Fibroblast of skin of right biceps (primary cell): ENCODE measurements at places on chromosomes 3 and 15.

GRCh38 chr3:119395923-119396358 is 67.5 kb downstream of the TMEM39A start:
- no peak for DNase-seq

DNA sequence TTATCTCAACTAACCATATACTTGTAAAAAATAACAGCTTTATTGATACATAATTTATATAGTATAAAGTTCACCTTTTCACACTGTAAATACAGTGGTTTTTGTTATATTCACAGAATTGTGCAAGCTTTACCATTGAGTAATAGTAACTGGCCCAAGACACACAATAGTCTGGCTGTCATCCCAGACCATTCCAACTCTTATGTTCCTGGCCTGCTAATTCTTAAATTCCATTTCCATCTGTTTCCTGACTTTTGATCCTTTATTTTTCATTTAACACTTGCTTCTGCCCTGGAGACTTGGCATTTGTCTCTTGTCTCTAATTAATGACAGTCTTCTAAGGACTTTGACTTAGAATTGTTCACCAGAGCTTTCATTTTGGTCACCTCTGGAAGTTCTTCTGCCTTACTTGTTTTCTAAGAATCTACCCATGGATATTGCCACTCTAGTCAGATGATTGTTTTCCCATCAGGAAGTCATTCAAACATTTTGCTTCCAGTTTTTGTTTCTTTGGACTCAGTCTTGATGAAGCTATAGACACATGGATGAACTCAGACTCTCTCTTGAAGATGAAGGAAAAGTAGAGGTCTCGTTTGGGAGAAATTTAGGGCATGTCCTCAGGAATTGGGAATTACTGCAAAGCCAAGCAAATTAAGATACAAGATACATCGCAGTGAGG is 27.2 kb upstream of the PLSCR4 start:
- DNase-seq = peak; percentile 91

DNA sequence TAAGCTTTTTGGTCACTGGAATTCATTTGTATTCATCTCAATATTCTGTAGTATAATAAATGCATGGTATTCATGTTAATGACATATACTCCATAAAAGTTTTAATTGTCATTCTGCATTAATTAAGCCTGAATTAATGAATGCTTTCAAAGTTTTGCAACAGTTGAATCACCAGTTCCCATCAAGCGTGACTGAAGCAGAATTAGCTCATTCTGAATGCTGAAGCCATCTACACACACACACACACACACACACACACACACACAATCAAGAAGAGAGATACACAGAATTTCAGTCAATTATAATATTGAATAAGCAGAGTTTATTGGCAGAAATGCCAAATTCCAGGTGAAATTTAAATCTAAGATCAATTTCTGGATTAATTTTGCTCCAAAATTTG is 252.1 kb upstream of the KCNMB2 start:
- no peak for DNase-seq

GRCh38 chr3:131303848-131304247 is 77.7 kb upstream of the NUDT16 start:
- DNase-seq = peak; percentile 28

- DNase-seq = no peak
Measured at GRCh38 chr3:132456136-132456535, 38.8 kb downstream of the DNAJC13 start.

GRCh38 chr15:68252925-68253534 is 23.5 kb upstream of the CLN6 start:
- DNase-seq = peak; percentile 79

DNA sequence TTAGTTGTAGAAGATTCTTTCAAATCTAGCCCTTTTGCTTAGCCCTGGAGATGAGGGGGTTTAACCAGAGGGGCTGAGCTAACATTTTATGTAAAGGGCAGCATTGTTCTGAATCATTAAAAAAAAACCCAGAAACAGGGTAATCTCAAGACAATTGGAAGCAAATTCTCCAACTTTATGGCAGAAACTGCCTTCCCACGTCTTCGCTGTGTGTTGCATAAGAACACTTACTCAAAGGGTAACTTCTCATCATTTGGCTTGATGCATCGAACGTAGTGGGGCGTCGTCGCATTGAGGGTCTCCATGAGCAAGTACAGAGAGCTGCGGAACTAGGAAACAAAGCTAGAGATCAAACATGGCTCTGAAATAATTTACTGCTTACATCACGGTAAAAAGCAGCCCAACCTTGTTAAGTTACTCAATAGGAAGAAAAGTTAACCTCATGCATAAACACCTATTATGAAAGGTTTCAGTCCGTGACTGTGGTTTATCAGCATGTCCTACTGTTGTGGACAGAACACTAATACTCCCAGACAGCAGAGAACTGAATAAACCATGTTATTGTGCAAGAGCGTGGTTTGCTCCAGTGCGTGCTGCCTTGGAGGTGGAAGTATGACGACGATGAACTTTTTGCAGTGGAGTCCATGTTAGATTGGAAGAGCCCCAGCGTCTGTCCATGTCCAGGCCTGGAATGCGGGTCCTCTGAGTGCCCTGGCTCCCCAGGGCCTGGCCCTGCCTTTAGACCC is 48.7 kb downstream of the MYO5C start:
- DNase-seq = peak; percentile 67

DNA sequence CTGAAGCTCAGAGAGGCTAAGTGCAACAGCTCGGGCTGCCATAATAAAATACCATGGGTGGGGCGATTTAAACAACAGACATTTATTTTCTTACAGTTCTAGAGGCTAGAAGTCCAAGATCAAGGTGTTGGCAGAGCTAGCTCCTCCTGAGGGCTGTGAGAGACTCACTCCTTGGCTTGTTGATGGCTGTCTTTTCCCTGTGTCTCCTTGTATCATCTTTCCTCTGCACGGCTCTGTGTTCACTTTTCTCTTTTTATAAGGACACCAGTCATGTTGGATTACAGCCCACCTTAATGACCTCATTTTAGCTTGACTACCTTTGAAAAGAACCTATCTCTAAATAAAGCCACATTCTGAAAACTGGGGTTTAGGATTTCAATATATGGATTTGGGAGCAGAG is 129.7 kb downstream of the RPL22L1 start:
- DNase-seq = no peak

- peak; percentile 59 for DNase-seq
Measured at GRCh38 chr3:33658991-33659848, 58.8 kb downstream of the CLASP2 start.

DNA sequence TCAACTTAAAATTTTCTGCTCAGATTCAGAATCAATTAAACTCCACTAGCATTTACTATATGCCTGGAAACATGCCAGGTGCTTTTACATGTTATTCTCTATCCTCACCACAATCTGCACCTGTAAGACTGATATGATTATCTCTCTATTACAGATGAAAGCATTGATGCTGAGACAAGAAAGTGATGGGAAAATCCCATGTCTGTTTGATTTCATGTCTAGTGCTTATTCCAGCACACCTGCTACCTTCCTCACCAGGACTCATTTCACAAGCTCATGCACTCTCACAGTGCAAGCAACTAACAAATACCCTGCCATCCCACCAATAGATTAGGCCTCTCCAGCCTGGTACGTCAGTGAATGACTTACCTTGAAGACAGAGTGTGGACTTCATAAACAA is 25.0 kb upstream of the BCL6 start:
- no peak for DNase-seq

GRCh38 chr3:22012471-22012870 is 261.5 kb upstream of the ZNF385D start:
- DNase-seq = peak; percentile 20

DNA sequence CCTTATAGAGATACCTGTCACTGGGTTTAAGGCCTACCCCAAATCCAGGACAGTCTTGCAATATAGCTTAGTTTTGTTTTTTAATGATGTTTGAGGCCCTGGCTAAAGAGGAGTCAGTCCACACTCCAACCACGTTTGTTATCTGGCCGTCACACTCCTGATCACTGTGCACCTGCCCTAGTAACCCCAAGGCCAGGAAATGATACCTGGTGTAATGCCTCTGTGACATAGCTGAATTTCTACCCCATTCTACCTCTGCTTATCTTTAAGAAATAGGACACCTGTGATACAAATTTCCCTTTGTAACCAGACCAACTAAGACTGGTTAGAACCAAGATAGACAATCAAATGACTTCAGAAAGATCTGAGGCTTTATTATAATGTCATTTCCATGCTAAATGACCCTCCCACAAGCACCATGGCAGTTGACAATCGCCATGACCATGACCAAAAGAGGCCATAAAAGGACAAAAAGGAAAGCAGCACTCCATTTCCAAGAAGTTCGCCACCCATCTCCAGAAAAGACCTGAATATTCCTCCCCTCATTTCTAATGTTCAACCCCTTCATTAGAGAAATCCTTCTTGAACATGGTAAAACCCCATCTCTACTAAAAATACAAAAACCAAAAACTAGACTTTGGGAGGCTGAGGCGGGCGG is 4.8 kb upstream of the RTP3 start:
- DNase-seq = no peak

- DNase-seq = no peak
Measured at GRCh38 chr3:33887478-33887877, 89.0 kb downstream of the PDCD6IP start.

DNA sequence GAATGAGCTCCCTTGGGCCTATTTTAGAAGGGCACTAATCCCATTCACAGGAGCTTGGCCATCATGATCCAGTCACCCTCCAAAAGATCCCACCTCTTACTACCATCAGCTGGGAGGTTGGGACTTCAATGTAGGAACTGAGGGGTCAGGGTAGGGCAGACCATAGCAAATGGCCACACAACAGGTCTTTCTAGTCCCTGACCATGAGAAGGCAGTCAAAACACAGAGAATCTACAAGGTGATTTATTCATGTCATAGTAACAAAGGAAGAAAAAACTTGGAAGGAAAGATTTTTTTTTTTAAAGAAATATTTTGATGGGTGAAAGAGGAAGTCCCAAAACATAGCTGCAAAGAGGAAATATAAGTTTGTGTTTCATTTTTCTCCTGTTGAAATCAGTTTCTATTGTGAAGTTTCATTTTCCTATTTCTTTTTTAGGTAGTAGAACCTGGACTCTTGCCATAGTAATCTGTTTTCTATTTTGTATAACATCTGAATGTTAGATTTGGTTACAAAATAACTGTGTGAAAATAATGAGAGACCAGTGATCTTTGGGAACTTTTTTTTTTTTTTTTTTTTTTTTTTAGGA is 23.5 kb upstream of the TNFSF10 start:
- no peak for DNase-seq

DNA sequence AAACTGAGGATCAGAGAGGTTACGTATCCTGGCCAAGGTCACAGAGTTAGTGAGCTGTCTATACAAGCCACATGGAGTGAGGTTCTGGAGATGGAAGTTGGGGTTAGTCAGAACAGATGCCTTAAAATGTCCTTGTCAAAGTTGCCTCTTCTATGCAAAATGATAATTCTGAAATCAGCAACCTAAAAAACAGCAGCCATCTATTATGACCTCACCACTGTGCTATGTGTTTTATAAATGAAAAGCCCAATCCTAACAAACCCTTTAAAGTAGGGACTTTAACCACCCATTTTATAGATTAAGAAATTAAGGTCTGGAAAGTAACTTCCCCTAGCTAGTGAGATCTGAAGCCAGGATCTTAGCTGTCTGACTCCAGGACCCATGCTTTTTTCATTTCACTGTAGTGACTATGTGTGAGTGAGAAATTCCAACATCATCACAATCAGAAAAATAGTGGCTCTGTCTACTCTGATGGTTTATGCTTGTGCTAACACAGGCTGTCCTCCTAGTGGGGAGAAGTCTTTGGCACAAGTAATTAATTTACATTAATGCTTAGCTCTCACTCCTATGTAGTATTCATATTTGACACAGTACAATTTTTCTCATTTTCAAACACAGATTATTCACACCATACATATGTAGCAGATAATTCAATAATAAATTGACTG is 143.6 kb downstream of the ANO10 start:
- peak; percentile 2 for DNase-seq

- peak; percentile 17 for DNase-seq
Measured at GRCh38 chr3:124014366-124014942, 22.5 kb upstream of the ROPN1 start.

- DNase-seq = no peak
Measured at GRCh38 chr15:76575679-76576078, 239.1 kb downstream of the ISL2 start.

DNA sequence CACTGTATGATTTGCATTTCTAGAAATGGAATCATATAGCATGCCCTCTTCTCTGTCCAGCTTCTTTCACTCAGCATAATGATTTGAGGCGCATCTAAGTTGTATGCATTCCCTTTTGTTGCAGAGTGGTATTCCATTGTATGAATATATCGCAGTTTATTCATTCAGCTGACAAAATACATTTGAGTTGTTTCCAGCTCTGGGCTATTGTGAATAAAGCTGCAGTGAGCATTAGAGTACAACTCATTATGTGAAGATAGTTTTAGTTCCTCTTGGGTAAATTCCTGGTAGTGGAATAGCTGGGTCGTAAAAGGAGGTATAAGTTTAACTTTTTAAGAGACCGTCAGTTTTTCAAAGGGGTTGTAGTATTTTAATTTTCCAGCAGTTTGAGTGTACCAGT is 38.5 kb upstream of the POLR2M start:
- no peak for DNase-seq

DNA sequence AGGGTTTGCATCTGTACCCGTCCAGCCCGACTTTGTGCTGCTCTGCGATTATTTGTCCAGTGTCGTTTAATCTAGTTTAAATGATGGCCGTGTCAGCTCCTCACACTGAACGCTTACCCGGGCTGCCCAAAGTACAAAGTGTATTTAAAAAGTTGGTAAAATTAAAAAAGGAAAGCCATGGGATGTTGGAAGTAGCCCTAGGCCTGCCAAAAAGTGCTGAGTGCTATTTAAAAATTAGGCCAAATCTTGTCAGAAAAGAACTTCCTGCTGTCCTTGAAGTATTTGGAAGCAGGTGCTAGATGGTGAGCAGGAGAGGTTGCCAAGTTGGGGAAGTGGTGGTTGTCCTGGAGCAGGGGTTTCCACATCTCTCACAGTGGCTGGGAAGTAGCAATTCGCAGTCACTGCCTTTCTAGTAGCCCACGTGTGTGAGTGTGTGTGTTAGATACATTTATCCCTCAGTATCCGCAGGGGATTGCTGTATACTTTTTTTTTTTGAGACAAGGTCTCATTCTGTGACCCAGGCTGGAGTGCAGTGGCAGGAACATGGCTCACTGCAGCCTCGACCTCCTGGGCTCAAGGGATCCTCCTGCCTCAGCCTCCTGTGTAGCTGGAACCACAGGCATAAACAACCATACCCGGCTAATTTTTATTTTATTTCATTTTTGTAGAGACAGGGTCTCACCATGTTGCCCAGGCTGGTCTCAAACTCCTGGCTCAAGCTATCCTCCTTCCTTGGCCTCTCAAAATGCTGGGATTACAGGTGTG is 664 bp downstream of the PPCDC start:
- DNase-seq = peak; percentile 23

GRCh38 chr3:30124435-30125370 is 481.7 kb upstream of the TGFBR2 start:
- peak; percentile 51 for DNase-seq

DNA sequence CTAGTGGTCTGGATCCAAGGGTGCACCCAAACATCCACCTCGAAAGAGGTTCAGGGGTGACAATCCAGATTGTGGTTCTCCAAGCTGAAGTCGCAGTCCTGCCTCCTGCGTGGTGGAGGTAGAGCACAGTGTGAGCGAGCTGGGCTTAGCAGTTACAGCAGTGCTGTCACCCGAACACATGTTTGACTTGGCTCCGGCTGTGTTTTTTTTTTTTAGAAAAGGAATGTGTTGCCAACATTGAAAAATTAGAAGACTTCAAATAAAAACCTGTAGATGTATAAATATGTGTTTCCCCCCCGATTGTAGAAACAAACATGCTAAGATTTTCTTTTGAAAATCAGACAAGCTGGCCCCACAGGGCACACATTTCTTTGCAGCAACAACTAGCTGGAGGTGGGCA is 530.8 kb downstream of the SHQ1 start:
- DNase-seq = no peak
